Activated naive CD4-positive, alpha-beta T cell treated with anti-CD3 and anti-CD28 coated beads, Interleukin-2, amount 50 U/mL, for 16 hours (primary cell): ENCODE measurements at places on chromosomes 13 and 19.

- peak; percentile 63 for DNase-seq
Observed at GRCh38 chr19:48152551-48152950, 17.6 kb downstream of the LIG1 start.

DNA sequence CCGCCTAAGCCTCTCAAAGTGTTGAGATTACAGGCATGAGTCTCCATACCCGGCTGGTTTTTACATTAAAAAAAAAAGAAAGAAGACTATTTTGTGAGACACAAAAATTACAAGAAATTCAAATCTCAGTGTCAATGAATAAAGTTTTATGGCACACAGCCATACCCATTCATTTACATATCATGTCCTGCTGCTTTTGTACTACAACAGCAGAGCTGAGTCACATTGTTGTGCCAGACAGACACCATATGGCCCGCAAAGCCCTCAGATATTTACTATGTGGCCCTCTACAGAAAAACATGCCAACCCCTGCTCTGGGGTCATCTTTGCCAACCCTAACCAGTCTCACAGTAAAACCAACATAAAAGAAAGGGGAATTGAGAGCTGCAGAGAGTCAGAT lies 5.3 kb downstream of the SMIM7 start:
- DNase-seq: no peak

DNA sequence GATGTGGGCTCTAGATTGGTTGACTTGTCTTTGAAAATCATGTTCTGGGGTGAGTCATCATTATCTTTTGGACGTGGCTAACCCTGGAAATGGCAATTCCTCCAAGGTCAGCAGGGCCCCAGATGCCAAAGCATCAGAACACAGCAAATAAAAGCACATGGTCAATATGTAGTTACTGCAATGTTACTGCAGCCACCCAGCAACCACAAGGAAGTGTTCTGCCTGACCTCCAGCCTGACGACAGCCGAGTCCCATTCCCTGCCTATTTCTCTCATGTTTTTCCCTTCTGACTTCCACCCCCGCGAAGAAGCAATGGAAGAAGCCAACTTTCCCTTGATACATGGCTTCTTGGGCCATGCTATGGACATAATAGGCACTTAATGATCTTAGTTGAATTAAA lies 577.9 kb downstream of the IRS2 start:
- no peak for DNase-seq

DNA sequence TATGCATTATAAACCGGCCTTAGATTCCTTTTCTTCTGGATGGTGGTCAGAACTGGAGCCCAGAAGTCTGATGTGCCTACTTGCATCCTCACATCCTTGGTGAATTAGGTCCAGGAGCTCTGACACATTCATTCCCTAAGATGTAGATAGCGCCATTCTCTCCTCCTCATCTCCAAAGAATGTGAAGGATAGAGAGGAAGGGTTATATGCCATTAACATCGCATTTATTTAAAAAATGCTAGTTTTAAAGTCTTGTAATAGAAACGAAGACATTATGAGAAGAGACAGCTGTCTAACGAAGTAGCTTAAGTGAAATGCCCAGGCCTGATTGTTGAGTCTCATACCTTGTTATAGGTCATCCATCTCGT lies 9.7 kb downstream of the MBNL2 start:
- no peak for DNase-seq

GRCh38 chr19:34938886-34939285 lies 12.2 kb downstream of the ZNF30 start:
- no peak for DNase-seq

- DNase-seq: no peak
Observed at GRCh38 chr13:29740961-29741360, 109.5 kb downstream of the UBL3 start.

- DNase-seq: no peak
Observed at GRCh38 chr13:40624986-40625385, 41.5 kb downstream of the FOXO1 start.

- DNase-seq: peak; percentile 54
Observed at GRCh38 chr19:46616631-46617322, 8.1 kb downstream of the PTGIR start.

GRCh38 chr19:2003874-2004273 lies 11.6 kb downstream of the BTBD2 start:
- DNase-seq: no peak

DNA sequence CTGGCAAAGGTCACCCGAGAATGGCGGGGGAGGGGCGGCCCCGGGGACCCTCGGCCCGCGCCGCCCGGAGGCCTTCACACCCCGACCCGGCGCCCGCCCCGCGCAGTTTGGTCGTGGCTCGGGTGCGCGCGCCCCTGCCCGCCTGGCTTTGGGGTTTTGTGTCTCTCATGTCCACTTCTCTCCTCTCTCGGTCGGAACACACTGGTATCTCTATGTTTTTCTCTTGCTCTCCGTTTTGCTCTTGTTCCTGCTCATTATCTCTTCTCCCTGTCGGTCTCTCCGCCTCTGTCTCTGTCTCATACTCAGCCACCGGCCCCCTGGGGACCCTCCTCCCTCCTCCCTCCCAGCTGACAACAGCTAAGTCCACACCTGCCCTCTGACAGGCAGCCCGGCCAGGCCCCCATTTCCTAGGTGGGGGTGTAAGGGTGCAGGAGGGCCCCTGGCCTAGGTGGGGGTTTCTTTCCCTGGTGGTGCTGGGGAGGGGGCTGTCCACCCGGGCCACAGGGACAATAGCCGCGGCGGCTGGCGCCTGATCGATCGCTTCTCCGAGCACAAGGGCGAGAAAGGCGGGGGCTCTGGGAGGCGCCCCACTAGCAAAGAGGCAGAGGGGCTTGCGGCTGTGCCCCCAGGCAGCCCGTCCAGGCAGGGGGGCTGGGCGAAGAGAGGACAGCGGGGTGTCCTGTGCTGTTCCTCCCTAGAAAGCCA lies 2.3 kb downstream of the ONECUT3 start:
- no peak for DNase-seq

GRCh38 chr13:40272776-40273139 lies 393.7 kb downstream of the FOXO1 start:
- DNase-seq: no peak

GRCh38 chr13:113126265-113127150 lies 3.9 kb downstream of the F10 start:
- DNase-seq: no peak

DNA sequence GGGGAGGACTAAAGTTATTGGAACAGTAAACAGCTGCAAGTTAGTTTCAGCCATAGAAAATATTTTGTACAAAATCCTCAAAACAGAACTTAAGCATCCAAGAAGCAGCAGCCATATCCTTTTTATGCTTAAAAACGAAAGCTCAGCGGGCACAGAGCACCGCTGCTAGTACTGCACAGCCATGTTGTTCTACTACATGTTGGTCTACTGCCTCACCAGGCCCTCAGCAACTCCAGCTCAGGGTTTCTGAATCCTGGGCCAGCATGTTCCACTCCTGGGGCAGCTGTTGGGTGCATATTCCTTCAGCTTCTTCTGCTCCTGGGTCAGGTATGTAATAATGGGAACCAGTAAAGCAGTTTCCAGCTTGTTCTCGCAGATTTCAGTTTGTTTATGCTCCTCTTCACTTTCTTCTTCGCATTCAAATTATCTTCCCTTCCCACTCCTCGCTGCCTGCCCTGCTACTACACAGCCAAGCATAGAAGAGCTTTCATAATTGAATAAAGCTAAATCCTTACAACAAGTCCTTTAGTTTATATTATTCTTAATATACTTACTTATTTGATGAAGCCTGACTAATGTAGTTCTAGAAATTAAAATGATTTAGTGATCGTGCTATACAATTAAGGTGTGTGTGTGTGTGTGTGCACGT lies 820.5 kb upstream of the ATXN8OS start:
- no peak for DNase-seq

GRCh38 chr13:20424949-20425348 lies 100.7 kb downstream of the CRYL1 start:
- DNase-seq: no peak

DNA sequence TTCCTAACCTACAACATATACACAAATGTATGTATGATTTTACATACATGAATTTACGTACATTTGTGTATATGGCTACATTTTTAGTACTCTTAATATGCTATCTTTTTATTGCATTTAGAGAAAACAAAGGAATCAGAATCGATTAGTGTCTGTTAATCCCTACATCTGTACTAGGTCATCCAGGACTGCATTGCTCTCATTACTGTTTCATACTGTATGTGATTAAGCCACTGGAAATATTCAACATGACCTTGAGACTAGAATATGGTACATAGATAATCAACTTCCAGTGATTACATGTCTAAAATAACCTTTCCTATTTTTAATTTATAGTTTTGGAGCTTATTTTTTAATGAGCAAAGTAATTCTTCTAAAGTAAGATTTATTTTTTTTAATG lies 5.3 kb upstream of the MAB21L1 start:
- no peak for DNase-seq

GRCh38 chr13:23898101-23898500 lies 799 bp upstream of the C1QTNF9B start:
- no peak for DNase-seq

GRCh38 chr13:102440259-102440936 lies 38.5 kb upstream of the FGF14 start:
- no peak for DNase-seq

DNA sequence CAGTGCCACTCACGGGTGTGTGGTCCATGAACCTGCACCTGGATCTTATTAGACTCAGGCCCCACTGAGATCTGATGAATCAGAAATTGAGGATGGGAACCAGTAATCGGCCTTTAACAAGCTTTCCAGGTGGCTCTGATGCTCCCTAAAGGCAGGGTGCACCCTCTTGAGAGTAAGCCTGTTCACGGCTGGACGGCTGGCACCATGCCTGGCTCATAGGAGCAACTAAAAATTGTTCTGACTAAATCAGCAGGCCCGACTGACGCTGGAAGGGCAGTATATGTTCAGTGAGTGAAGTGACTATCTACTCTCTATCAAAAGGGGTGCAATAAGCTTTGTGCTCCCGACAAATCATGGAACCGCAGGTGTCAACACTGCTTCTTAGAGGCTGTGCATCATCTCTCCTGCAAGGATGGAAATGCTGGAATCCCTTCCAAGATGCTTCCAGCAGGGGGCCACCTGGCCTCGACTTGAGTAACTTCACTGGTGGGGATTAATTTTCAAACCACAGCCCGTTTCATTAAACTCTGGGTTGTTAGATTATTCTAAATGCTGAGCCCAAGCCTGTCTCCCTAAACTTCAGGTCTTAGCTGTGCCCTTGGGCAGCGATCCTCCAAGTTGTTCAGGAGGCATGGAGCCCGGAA lies 28.4 kb downstream of the TMTC4 start:
- no peak for DNase-seq

GRCh38 chr13:27797228-27797624 lies 4.9 kb downstream of the GSX1 start:
- DNase-seq: no peak

DNA sequence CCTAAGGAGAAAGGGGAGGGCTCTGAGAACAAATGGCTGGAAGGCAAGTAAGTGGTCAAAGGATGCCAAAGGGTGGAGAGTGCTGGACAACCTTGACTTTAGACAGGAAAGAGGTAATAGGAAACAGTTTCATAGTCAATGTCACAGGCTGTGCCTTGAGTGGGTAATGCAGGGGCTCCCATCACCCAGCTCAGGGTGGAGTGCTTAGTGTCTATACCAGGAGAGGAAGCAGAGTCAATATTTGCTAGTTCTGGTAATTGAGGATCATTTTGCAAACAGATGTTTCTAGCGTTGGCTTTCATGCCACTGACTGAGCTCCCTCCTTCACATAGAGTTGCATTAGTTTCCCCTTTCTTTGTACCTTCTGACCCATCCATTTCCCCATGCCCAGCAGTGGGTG lies 64.6 kb upstream of the KL start:
- DNase-seq: no peak

DNA sequence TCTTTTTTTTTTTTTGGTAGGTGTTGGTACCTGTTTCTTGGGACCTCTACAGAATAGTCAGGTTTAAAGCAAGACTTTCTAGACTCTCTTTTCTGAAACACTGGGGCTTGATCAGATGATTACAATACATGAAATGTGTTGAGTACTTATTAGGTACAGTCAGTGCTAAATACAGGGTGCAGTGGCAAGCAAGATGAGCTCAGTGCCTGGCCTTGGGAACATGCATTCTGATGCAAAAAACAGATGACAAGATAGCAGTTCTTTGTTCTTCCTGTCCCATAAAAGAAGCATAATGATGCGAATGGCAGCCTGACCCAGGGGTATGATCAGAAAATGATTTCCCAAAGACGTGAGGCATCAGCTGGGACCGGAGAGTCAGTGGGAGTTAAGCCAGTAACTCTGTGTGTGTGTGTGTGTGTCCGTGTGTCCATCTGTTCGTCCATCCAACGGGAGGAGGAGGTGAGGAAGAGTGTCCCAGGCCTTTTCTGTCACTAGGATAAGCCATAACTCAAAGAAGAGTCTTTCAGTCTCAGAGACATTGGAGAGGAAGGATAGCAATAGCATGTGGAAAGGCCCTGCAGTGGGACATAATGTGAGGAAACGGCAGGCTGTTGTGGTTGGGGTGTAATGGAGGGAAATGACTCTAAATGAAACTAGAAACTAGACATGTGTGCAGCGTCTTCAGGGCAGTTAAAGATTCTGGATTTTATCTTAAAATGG lies 32.2 kb downstream of the SLAIN1 start:
- no peak for DNase-seq

DNA sequence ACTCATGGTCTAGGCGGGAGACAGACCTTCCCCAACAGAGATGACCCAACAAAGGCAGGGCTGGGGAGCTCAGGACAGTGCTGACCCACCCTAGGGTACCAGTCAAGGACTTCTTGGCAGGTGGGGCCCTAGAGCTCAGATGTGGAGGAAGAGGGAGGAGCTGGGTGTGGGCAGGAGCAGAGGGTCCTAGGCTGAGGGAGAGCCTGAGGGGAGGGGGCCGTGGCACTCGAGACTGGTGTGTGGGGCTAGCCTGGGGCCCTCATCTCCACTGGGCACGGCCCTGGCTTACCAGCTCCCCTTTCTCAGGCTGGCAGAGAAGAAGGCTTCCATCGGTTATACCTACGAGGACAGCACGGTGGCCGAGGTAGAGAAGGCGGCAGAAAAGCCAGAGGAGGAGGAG lies 18.6 kb downstream of the CLASRP start:
- DNase-seq: no peak

DNA sequence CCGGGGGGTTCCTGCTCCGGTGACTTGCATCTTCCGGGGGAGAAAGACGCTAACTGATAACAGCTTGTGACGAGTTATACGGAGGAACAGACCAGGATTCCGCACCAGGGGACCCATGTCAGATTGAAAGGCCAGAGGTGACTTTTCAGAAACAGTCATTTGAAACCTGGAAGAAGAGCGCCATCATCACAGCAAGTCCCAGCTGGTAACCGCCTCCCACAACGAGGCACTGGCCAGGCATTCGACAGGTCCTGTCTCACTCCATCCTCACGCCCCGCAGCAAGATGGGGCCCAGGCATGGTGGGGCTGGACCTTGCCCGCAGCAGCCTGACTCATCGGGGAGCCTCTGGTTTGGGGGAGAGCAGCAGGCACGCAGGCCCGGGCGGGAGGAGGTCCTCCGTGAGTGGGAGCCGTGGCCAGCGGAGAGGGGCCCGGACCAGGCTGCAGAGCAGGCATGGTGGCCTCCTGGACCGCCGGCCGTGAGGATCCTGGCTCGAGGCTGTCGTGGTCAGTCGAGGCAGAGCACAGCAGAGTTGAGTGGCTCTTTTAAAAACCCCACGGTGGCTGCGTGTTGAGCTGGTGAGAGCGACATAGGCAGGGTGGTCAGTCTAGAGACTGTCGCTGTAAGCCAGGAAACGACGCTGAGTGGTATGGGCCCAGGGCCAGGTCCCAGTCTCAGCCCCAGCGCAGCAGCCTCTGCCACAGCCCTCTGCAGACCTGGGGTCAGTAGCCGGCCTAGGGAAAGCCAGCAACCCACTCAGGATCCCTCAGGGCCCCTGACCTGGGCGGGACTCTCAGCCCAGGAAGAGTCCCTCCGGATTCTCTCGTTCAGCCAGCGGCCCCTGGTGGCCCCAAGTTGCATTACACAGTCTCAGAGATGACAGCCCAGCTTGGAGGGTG lies 94.9 kb upstream of the MCF2L start:
- DNase-seq: peak; percentile 61
